Astrocyte (in vitro differentiated cells and primary cell): ENCODE measurements at places on chromosomes 4 and X. TPM values are rescaled to one million over a fixed set of nuclear protein-coding genes. Genes with fewer than 3 reads are reported as not detected.

DNA sequence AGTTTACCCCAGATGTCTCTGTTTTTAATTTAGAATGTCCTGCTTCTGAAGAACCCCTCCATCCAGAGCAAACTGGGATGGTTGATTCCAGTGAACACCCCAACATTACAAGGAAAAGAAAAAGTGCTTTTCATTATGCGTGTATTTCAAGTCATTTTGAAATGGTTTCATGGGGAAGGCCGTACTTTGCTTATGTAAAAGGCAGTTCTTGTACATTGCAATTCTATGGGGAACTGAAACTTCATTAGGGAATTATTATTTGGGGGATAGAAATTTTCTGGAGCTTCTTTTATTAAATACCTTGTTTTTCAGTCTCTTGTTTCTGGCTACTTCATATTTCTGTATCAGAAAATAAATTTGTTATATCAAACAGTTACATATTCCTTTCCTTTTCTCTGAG, 96.9 kb upstream of the ZNF518B start:
- H3K27ac ChIP-seq, result no peak overlapping the region
- no peaks in the 10 kb centered on the region for H3K27me3 ChIP-seq
- H3K36me3 ChIP-seq, result no peaks in the 10 kb centered on the region
- DNase-seq, result no peak
- H3K4me1 ChIP-seq, result no peaks in the 10 kb centered on the region
- no peak overlapping the region for H3K4me3 ChIP-seq

CT55 gene
- total RNA-seq, result not detected in 2 replicates

SCML2 gene
- 0.91 and 1.2 TPM in 2 replicates for total RNA-seq

NHSL2 gene
- total RNA-seq, result 13.0 and 14.8 TPM in 2 replicates

GAB1 gene
- total RNA-seq, result 12.4 and 13.6 TPM in 2 replicates

GRCh38 chr4:83783215-83783614, 247.3 kb downstream of the GPAT3 start:
- H3K4me1 ChIP-seq, result no peaks in the 10 kb centered on the region
- no peak for DNase-seq
- no peak overlapping the region for H3K4me3 ChIP-seq
- no peak overlapping the region for H3K27ac ChIP-seq
- no peaks in the 10 kb centered on the region for H3K27me3 ChIP-seq
- no peaks in the 10 kb centered on the region for H3K36me3 ChIP-seq

DNA sequence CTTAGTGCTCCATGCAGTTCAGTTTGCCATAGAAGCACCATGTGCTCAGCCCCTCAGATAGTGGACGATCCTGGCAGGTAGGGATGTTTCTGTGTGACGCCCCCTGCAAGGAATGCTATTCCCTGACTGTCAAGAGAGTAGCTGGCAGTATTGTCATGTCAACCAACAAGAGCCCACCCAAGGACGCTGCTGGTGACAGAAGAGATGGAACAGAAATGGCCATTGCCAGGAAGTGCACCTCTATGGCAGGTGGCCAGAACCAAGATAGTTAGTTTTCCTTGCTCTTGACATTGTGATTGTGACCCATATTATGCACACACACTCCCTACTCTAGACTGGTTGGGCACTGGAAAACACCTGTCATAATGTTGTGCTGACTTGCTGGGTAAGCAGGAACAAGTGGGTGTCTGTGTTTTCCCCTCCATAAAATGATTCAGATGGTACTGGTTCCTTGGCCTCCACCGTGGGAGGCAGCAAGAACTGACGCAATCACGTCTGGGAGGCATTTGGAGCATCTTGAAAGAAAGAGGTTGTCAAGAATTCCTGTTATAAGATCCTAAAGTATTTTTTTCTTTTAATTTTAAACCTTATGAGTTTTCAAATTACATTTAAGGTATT, 507.9 kb downstream of the MID1IP1 start:
- H3K4me1 ChIP-seq, result peaks cover 16% of the 10 kb centered on the region
- H3K4me3 ChIP-seq, result no peak overlapping the region
- H3K27me3 ChIP-seq, result peaks cover 2% of the 10 kb centered on the region
- H3K36me3 ChIP-seq, result no peaks in the 10 kb centered on the region
- H3K27ac ChIP-seq, result peak overlapping the region; percentile 33
- peak; percentile 72 for DNase-seq

GRCh38 chr4:10715696-10716095, 31.1 kb upstream of the CLNK start:
- H3K4me3 ChIP-seq, result no peak overlapping the region
- H3K36me3 ChIP-seq, result no peaks in the 10 kb centered on the region
- no peaks in the 10 kb centered on the region for H3K27me3 ChIP-seq

TET2 gene
- 15.7 and 16.9 TPM in 2 replicates for total RNA-seq

CXCR3 gene
- total RNA-seq, result not detected in 2 replicates

- no peak overlapping the region for H3K4me3 ChIP-seq
- H3K4me1 ChIP-seq, result no peaks in the 10 kb centered on the region
- H3K27me3 ChIP-seq, result no peaks in the 10 kb centered on the region
- no peak for DNase-seq
Measured at GRCh38 chr4:97105347-97106099, 1037.8 kb downstream of the STPG2 start.

NSG1 gene
- 6.7 and 10.6 TPM in 2 replicates for total RNA-seq
